ENCODE measurements at places on chromosomes 1 and 21.

DNA sequence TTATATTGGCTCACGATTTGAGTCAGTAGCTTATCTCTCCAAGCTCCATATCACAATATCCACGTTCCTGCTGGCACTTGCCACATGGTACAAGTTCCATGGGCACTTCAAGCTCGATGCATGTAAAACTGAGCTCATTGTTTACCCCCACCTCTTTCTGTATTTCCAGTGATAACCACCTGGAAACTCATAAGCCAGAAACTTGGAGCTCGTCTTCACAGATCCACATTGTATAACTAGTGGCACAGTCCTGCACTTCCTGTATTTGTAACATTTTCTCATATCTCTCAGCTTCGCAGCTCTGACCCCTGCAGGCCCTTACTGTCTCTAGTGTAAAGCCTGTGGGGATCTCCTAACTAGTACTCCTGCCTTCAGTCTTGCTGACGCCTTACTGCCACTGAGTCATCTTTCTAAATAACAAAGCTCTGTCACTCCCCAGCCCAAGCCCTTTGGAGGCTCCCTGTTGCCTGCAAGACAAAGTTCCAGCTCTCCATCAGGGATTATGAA, 6.5 kb upstream of the C2CD4D start:
- peak; percentile 68 for DNase-seq

DNA sequence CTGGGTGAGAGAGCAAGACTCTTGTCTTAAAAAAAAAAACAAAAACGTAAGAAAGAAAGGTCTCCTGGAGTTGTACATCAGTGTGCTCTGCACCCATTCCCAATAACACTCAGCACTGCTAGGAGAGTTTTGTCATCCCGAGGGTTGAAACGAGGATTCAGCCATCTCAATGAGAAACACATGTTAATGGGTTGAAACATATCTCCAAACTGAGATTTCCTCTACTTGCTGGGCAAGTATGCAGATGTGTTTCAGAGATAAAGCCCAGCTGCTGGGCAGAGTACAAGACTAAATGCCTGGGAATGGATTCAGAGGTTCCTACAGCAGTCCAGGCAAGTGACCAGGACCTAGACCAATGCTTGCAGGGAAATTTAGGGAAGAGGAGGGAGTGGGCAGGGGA, 2.6 kb upstream of the MFN2 start:
- no peak for DNase-seq

DNA sequence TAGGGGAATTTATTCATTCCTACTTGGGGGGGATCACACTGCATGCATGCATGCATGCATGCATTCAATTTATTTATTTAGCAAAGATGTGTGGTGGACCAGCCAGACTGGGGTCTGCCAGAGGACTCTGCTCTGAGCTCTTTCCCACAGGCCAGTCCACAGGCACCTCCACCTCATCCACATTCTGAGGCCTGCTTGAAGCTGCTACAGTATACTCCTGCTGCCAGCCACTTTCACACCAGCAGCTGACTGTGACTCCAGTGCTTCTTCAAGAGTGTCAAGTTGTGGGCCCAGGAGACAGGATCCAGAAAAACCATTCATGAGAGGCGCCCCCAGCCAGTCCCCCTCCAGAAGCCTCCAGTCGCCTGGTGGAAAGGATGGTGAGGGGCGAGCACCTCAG, 30.9 kb downstream of the SSBP3 start:
- no peak for DNase-seq

DNA sequence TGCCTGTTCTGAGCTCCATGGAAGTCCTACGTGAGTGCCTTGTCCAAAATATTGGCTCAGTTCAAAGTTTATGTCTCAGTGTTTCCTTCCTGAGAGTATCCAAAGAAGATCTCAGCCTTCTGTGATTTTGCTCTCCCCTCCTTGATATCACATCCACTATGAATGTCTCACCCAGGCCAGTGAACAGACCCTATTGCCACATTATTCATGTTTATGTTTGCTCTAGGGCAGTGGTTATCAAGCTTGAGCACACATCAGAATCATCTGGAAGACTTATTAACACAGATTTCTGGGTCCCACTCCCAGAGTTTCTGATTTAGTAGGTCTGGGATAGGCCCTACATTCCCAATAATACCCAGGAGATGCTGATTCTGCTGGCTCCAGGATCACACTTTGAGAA, 145.0 kb upstream of the FGGY start:
- DNase-seq = no peak

DNA sequence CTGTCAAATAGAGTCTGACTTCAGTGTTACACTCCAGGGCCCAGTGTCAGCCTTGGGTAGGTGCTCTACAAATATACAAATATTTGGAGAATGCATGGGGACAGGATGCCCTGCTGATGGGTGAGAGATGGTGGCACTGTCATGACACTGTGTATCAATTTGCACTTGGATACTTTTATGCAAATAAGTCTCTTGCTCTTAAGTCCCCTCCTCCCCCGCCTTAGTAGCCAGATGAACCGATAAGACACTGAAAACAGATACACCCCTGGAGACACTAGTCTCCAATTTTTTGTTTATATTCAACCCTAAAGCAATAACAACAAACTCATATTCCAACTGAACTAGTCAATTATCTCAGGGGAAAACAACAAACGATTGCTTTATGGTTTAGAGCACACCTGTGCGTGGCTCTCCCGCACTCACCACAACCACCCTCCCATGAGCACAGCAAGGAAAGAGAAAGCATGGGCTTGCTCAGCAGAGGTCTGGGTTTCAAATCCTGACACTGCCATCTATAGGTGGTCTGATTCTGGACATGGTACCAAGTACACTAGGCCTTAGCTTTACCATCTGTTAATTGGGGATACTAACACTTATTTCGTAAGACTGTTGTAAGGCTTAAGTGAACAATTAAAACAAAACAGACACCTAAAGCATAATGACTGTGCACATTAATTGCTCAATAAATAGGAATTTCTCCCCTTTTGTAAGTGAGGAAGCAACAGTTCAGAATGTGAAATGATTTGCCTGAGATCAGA, 50.3 kb downstream of the HIVEP3 start:
- DNase-seq = peak; percentile 17

DNA sequence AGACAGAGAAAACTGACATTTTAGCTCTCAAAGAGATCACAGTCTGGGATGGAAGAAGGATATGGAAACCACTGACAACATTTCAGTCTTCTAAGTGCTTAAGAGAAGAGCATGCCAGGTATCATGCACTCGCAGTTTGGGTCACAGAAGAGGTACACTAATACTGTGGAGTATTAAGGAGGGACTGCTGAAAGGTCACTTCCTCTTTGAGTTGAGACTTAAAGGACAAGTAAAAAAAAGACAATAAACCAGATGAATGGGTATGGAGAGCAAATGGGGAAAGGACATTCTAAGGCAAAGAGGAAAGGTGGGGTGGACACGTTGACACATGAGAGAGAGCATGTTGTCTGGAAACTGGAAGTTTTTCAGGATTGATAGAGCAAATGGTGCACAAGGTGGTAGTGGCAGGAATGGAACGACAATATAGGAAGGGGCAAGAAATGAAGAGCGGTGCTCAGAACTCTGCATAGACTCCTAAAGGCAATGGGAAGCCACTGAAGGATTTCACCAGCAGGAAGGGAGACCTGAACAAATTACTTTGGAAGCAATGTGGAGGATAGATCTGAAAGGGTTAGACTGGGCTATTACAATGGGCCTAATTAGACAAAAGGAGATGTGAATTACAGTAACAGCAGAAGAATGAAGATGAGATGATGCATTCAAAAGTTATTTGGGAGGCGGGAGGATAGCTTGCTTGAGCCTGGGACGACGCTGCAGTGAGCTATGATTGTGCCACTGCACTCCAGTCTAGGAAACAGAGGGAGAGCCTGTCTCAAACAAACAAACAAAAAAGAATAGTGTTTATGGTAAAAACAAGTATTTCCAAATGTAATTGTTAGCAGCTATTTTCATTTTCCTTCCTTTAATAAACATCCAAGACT, 11.1 kb downstream of the DIPK1A start:
- DNase-seq = peak; percentile 51

GRCh38 chr1:156488566-156489165, 11.9 kb downstream of the MEF2D start:
- DNase-seq = no peak

DNA sequence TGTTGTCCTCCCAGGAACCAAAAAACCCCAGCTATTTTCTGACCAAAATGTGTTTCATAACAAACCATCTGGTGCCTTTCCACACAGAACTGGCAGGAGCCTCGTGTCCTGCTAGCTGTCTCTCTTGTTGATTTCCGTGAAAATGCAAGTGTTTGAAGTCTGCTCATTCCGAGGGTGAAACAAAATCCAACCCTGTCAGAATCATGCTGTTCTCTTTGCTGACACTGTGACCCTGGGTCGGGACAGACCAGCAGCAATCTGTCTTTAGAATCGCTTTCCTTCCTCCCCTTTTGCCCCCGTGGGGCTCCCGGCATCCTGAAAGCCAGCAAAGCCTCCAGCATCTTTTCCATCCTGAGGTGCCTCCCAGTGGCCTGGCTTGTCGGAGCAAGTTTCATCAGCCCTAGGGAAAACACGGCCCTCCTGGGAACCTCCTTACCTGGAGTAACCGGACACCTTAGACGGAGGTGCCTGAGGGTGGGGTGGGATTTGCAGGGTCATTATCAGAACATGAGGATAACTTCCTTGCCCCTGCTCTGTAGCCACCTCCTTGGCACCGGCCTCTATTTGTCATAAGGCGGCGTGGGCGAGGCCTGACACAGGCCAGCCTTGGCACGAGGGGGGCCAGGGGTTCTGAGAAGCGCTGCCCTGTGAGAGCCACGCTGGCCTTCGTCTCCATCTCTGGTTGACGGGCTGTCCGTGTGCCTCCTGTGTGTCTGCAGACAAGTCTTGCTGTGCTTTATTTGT, 24.9 kb downstream of the LDLRAP1 start:
- DNase-seq = peak; percentile 97

DNA sequence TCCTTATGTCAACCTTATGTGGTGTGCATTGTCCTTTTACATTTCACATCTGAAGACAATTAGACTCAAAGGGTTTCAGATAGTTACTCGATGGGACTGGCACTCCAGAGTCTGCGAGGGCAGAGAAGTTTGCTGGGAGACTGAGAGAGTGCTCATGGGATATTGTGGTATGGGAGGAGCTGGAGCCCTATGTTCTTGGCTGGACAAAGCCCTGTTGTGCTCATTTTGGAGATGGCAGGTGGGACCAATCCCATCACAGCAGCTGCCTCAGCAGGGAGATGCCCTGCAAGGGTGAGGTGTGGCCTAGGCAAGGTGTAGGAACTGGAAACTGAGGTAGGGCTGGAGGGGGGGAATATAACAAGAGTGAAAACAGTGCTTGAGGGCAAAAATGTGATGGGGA, 43.5 kb upstream of the CRNN start:
- DNase-seq = no peak

DNA sequence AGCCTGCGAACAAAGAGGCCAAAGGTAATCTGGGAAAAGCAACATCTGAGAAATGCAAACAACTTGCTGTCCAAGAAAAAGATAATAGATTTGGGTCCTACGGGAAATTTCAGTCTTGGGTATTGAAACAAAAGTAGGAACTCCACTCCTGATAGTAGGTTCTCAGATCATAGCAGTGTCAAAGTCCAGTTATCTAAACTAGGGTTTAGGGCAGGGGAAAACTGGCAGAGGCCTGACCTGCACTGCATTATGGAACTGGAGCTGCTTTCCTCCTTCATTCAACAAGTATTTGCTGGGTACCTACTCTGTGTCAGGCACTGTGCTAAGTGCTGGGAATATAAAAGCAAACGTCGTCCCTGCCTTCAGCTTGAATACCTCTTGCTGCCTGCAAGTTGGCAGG, 60.7 kb upstream of the NGF start:
- no peak for DNase-seq

DNA sequence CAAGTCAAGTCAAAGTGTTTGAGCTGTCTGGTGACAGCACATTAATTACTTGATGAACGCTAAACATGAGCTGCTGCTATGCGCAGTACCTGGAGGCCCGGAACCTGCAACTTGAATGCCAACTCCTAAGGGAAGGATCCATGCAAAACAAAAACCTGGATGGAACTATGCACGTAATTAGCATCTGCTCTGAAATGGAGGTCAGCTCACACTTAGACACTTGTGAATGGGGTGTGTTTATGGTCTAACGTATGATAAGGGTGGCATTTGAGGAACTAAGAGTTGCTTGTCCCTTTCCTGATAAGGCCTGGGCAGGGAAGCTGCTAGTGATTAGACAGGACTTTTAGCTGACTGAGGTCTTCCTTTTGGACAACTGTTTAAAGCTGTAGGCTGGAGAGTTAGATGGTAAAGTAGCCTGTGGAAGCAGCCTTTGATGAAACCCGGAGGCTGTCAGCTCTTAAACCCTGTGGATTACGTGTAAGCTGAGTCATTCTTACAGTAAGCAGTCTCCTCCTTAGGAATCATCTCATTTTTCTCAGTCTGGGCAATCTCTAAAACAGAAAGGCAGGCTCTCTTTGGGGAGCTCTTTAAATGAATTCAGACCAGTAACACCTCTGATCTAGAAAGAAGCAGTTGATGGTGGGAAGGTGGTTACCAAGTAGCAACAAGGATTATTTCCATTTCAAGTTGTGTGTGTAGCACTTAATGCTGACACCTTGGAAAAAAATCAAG, 6.8 kb downstream of the TENT5C start:
- peak; percentile 69 for DNase-seq

DNA sequence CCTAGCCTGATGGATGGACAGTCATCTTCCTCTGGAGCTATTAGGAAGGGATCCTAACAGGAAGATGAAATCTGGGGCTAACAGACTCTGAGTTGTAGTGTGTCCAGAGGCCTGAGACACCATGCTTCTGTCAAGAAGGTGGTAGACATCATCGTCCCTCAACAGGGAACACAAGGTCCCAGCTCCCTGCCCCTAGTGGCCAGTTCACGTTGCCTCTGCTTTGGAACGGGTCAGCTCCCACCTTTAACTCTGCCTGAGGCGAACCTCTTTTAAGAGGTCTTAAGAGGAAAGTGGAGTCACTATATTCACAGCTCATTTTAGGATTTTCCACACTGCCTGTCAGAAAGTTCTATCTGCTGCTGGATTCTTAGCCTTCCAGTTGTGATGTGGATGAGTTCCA, 28.3 kb downstream of the LRRC71 start:
- no peak for DNase-seq

- no peak for DNase-seq
Measured at GRCh38 chr1:153493343-153493960, 33.0 kb upstream of the S100A7 start.

GRCh38 chr1:116345843-116346242, 27.2 kb upstream of the ATP1A1 start:
- no peak for DNase-seq

DNA sequence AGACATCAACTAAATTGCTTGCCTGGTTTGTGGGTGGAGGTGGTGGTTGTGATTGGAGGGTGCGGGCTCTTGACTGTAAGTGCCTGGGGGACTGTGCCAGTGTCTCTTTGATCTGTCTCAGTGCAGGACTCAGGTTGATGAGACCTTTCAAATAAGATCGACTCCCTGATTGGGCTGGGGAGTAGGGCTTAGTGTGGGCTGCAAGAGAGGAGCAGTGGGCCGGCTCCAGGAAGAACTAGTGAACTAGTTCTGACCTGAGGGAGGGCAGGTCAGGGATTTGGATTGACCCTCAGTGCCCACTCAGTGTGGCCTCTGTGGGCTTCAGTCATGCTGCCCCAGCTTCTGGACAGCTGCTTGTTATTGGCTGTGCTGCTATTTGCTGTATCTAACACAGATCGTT, 130.6 kb upstream of the CACNA1E start:
- no peak for DNase-seq

All from MCF 10A (cell line).